ENCODE measurements at places on chromosomes 2 and 18. TPM values are rescaled to one million over a fixed set of nuclear protein-coding genes. Genes with fewer than 3 reads are reported as not detected.

DSC1 gene
- not detected for total RNA-seq

TM4SF20 gene
- under 0.01 TPM for total RNA-seq

UGT1A1 gene
- total RNA-seq = not detected

HOXD10 gene
- not detected for total RNA-seq

PTPRN gene
- total RNA-seq = 5.2 TPM
